ENCODE measurements at places on chromosomes 2 and 18.
A peak's percentile ranks its signal among the peaks of the same experiment; 100 is the strongest.

- no peak for DNase-seq
These were observed 785.5 kb upstream of the HS6ST1 start for GRCh38 chr2:129103936-129104878.

DNA sequence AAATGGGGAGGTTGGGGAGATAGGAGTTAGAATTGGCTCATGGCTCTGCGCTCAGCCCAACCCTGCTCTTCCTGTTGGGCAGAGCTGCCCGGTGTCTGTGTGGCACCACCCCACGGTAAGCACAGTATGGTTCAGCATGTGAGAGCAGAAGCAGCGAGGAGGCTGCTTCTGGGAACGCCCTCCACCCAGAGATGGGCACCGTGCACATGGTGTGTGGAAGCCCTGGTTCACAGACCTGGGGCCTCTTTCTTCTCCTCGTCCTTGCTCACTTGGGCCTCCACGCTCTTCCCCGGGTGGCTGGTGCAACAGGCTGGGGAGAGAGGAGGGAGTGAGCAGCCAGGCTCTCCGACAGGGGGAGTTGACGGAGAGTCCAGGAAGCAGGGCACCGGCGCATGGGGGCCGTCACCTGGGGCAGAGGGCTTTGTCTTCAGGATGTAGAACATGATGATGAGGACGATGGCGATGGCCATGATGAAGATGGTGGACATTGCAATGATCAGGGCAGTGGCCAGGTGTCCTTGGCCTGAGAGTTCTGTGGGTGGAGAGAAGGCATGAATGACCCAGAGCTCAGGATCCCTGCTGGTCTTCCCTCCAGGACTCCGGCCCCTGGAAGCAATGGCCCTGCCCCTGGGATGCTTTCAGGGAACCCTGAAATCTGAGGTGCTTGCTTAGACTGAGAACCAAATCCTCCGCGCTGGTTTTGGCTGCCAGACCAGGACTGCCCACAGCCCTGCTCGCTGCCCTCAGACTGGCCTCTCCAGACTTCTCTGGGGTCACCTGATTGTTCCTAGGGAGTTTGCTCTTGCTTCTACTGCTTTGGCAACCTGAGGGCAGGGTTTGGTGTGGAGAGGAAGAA, 78.3 kb downstream of the EDAR start:
- DNase-seq: no peak

DNA sequence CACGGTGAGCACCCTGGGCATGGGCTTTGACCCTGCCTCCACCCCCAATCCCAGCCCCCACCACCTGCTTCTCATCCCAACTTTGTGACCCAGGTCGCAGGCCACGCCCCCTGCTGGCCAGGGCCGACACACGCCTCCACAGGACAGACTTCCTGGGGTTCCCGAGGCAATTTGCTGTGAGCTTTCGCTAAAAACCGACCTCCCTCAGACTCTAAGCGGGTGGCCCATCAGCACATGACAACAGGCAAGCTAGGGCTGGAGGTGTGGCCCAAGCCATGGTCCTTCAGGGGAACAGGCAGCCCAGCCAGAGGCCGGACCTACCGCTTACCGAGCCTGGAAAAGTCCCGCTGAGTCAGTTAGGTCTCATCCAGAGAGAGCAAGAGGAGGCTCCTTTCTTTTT, 31.9 kb downstream of the C1QL2 start:
- DNase-seq: peak; percentile 8

DNA sequence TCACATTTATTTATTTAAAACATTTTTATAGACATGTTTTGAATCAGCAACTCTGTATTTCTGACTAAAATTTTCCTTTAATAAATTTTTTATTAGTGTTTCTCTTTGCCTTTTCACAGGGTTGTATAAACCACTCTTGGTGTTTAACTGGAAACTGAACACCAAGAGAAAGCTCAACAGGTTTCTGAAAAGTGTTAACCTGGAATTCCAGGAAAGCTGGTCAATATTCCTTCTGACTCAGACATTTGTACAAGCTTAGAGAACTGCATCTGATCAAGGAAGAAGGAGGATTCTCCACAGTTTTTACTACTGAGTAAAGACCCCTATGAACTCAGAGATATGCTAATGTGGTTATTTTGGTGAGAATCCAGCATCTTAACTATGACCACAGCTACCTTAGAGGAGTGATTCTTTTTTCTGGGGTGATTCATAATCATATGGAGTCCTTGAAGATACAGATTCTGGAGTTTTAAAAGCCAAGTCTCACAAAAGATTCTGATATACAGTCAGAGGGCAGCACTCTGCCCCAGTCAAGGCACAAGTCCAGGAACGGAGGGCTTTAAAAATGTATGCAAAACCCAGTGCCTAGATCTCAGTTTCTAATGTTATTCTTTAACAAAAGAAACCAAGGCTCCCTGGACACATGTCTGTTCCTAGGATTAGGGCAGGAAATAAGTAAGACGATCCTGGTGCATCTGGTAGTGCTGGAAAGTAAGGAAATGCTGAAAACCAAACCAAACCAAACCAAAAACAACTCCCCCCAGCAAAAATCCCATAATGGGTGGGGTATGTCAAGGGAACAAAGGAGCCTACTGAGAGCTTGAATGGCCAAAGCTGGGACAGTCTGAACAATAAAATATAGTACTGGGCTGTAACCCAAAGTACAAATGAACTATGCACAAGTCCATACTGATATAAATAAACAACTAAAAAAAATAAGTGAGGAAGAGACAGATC, 85.1 kb upstream of the FZD5 start:
- DNase-seq: peak; percentile 79

- no peak for DNase-seq
These were observed 13.5 kb downstream of the CBLN2 start for GRCh38 chr18:72530622-72531021.

DNA sequence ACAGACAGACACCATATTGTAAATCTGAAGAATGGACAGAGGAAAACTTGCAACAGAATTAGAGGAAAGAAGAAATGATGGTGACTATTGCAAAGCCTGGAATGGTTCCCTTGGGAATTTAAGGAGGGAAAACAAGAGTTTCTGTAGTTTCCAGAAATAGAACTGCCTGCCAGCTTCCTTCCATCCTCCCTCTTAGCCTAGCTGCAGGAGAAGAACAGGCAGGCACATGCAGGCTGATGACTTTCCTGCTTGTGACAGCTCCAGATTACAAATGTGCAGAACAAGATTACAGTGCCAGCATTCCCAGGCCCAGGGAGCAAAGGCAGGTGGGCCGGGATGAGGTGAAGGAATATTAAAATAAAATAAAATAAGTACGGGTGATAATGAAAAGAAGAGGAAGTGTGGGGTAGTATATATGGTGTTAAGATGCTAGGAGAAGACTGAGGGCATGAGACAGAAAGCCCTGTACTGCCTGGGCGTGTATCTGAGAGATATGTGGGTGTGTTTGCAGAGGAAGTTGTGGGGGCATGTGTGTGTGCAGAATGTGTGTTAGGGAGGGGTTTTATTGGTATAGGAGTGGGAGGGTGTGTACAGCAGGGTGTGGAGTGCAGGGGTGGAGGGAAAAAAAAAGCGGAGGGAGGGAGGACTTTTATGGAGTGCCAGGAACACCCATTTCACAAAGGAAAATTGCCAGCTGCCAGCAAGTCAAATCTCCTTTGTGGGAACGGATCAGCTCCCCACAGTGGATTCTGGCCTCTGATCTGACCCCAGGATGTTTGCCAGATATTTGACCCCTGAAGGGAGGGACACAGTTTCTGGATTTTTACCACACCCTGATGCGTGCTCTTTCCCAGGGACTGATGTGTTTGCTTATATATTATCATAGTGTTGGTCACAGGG, 43.9 kb upstream of the NEMP2 start:
- DNase-seq: peak; percentile 42

GRCh38 chr2:182117196-182117595, 131.5 kb downstream of the PPP1R1C start:
- no peak for DNase-seq

DNA sequence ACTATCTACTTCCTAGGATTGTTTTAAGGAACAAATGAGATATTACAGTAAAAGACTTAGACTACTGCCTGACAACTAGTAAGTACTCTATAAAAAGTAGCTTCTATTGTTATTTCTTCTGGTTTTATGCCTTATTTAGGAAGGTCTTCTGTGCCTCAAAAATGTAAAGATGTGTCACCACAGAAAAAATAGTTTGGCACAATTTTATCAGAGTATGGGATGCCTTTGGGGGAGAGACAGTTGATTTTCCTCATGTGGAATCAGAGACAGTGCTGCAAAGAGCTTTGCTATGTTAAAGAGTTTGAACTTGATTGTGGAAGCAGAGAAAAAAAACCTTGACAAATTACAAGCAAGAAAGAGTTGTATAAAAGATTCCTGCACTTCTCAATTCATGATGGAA, 98.4 kb downstream of the EHBP1 start:
- DNase-seq: peak; percentile 36

GRCh38 chr18:36335476-36336279, 38.2 kb downstream of the FHOD3 start:
- peak; percentile 48 for DNase-seq

GRCh38 chr2:696463-696862, 19.3 kb upstream of the TMEM18 start:
- no peak for DNase-seq

GRCh38 chr2:29596584-29596983, 324.8 kb downstream of the ALK start:
- no peak for DNase-seq

DNA sequence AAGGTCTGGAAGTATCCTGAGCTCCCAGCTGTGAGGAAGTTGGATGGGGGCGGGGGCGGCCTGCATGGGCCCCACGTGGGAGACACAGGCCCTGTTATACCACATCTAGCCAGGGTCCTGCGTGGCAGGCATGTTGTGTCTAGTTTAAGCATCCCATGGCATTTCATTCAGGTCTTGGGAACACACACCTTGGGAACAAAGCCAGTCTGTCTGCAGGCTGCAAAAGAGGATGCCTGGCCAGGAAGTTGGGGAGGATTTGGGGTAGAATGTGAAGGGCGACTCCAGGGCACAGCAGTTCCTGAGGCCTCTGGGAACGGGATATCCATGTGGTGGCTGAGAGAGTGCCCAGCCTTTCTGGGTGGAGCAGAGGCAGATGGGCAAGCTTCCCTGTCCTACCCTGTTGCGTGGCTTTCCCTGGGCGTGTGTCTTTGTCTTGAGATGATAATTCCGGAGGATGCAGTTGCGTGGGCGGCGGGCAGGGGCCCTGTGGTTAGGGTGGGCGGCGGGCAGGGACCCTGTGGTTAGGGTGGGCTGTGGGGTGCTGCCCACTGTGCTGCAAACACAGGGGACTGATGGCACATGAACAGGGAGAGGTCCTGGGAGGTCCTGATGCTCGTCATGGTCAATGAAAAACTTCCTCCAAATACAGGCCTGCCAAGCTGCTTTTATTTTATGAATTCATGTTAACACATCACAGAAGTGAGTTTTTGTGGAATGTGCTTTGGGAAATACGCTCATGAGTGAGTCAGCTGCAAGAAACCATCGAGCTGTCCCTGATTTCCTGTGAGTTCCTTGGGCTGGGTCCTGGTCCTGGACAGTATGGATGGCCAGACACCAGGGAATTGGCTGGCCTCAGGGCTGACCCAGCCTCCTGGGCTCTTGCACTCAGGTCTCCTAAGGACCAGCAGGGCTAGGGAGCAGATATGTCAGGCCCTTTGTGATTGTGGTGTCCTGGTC, 90.0 kb upstream of the HS6ST1 start:
- peak; percentile 84 for DNase-seq

DNA sequence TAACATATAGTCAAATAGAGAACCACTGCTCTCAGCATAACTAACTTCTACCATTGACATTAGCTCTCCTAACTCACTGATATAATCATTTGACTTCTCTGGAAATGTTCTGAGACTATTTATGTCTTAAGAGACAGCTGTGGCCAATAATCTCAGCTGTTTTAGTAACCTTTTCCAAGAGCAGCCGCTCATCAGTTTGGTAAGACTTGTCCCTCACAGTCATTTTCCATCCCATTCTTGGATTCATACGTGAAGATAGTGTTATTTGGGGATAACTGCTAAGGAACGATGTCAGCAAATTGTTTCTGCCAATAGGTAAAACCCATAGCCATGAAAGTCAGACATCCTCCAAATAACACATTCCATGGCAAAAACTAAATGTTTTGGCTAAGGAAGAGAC, 127.8 kb downstream of the LNPK start:
- no peak for DNase-seq

DNA sequence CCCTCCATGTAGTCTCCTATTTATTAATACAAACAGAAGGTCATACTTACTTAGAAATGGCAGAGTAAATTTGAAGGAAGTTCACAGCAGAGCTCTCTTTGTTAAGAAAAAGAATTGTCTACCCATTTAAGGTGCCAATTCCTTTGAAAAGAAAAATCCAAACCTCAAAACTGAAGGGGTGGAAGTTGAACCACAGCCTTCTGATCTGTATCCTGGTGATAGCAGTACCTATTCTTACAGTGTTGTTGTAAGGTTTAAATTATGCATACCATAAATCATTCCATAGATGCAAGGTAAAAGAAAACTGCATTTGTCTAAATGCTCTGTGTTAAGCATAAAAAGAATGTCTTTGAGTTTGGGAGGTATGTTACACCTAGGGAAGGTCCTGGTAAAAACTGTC, 47.6 kb downstream of the COBLL1 start:
- DNase-seq: no peak

GRCh38 chr2:125041846-125042245, 1016.8 kb downstream of the CNTNAP5 start:
- DNase-seq: no peak

GRCh38 chr2:154914561-154914960, 216.1 kb downstream of the KCNJ3 start:
- no peak for DNase-seq

- DNase-seq: peak; percentile 73
These were observed 200.3 kb downstream of the PRKCE start for GRCh38 chr2:45851576-45852304.

GRCh38 chr18:51069885-51070284, 39.9 kb downstream of the SMAD4 start:
- DNase-seq: peak; percentile 24

GRCh38 chr2:9764153-9764778, 79.0 kb upstream of the TAF1B start:
- DNase-seq: no peak

DNA sequence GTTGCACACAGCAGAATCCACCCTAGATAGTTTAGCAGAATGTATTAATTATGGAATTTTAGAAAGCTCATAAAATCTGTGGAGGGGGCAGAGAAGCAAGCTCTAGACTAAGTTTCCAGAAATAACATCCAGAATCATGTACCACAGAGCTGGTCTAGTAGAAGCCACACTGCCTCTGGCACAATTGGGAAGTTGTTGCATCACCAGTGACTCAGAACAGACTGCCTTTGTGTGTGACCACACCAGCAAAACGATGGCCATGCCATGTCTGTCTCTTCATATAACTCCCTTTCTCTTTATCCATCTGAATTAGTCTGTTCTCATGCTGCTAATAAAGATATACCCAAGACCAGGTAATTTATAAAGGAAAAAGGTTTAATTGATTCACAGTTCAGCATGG, 158.9 kb downstream of the CCDC148 start:
- DNase-seq: no peak

- no peak for DNase-seq
These were observed 3.9 kb downstream of the C2orf72 start for GRCh38 chr2:231041061-231041689.

DNA sequence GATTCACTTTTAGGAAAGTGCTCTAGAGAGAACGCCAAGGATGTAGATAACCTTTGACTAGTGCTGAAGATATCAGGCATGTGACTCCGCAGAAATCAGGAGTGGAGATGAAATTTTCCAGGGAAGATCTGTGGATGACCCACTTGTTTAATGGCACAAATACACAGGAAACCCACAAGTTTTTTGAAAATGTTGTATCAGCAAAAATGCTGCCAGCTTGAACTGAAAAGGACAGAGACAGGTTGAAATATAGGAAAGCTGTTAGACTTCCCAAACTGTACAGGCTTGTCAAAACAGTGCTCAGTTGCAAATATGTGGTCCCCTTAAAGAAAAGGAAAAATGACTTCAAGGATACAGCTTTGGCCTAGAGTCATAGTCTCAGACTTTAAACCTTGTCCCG, 96.5 kb downstream of the PKP4 start:
- DNase-seq: no peak

GRCh38 chr2:40957508-40957907, 505.6 kb upstream of the SLC8A1 start:
- peak; percentile 18 for DNase-seq

Measured in fibroblast of skin of right quadriceps (primary cell).